Thoracic aorta (tissue), 2 donors: ENCODE measurements at places on chromosomes 16 and 17.

DNA sequence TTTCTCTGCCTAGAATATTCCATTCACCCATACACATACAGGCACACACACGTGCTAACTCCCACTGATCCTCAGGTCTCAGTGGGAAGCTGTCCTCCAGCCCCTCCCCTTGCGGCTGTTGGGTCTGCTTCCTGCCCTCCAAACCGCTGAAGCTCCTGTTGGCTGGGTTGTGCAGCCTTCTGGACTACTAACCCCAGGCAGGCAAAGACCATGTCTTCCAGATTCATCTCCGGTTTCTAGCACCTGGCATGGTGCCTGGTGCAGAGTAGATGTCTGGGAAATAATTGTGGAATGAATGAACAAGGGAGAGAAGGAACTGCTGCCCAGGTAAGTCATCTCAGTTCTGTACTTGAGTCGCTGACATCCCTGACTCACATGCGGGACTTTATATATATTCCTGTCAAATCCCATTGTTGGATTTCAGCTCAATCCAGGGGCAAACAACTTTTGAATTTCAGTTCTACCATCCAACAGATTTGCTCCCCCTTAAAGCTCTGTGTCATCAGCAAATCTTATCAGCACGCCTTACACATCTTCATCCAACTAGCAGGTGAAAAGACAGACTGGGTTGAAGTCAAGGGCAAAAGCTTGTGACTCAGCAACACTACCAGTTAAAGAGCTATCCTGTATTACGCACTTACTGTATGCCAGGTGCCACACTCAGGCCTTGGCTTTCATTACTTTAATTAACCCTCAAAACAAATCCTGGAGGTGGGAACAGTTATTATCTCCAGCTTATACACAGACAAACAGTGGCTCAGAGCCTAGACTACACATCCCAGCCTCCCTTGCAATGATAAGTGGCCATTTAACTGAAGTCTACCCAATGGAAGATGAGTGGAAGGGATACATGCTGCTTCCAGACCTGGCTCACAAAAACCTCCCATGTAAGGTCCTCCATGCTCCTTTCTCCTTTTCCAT, 51.1 kb downstream of the SRCIN1 start:
- DNase-seq: no peak

DNA sequence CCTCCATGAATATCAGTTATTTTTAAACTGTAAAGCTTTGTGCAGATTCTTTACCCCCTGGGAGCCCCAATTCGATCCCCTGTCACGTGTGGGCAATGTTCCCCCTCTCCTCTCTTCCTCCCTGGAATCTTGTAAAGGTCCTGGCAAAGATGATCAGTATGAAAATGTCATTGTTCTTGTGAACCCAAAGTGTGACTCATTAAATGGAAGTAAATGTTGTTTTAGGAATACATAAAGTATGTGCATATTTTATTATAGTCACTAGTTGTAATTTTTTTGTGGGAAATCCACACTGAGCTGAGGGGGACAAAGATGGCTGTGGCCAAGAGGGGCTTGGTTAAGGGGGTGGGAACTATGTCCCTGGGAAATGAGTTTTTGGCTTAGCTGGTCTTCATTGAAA, 2.3 kb downstream of the CCL11 start:
- no peak for DNase-seq

- DNase-seq: no peak
These were observed 7.3 kb downstream of the THRA start for GRCh38 chr17:40069751-40070708.

DNA sequence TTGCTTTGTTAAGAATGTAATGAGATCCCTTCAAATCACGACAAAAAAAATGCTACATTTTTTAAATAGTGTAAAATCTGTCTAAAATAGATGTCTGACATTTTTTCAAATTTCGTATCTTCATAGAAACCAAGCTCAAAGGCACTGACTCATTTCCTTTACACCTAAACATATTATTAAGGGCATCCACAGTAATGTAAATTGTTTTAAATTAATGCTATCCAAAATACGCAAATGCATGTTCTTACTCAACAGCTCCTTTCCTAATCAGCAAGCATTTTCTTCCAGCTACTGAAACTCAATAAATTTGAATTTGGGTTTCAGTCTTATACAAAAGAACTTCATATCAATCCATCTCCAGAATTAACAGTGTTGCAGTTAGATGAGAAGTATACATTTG, 4.3 kb downstream of the C16orf87 start:
- no peak for DNase-seq

GRCh38 chr16:85291302-85292148, 179.3 kb upstream of the CIBAR2 start:
- DNase-seq: no peak

GRCh38 chr17:79530361-79531105, 80.3 kb downstream of the RBFOX3 start:
- DNase-seq: no peak

- no peak for DNase-seq
These were observed at the start of gene WIPI1 for GRCh38 chr17:68457168-68457538. WIPI1 (minus strand) TSS chr17:68457496; CDS start chr17:68457421, 75 bp downstream.

DNA sequence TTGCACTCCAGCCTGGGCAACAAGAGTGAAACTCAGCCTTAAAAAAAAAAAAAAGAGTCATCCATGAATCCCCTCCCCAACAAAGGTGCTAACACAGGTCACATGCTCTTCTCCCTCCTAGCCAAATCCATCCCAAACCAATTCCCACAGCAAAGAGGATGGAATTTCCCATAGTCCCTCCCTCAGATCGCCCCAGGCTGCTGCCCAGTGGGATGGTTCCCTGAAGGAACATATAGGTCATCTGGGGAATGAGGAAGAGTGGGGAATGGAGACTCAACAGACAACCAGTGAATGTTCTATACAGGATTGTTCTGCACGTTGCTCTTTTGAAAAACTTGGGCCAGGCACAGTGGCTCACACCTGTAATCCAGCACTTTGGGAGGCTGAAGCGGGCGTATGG, 18.2 kb downstream of the LGALS3BP start:
- no peak for DNase-seq

DNA sequence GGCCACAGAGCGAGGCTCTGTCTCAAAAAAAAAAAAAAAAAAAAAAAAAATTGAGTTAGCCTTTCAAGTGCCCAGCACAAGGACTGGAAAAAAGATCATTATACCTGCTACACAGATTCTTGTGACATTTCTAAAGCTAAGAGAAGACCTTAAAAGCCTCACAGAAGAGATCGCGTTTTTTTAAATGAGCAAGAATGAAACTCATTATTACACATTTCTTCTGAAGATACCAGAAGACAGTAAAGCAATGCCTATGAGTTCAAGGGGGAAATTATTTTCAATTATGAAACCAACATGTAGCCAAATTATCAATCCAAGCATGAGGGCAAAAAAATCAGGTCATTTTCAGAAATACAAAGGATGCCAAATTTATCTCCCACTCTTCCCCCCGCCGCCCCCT, 56.8 kb downstream of the MED13 start:
- DNase-seq: no peak

DNA sequence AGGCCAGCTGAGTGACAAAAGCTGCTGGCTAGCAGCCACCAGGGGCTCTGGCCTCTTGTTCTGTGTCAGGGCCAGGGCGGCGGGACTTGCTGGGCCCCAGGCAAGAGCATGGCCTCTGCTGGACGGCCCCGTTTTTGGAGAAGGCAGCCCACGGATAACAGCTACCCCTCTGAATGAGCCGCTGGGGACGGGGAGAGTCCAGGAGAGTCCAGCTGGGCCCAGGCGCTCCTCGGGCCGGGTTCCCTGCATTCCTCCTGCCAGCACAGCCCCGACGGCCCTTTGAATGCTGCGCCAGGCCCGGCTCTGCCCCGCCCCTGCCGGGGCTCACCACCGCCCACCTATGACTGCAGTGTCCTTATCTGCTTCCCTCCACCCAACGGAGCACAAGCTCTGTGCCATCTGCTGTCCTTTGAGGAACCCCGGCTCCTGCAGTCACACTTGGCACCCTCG, 33.4 kb downstream of the SLC7A5 start:
- DNase-seq: no peak

- no peak for DNase-seq
These were observed 33.9 kb downstream of the SLC5A11 start for GRCh38 chr16:24879684-24880083.

DNA sequence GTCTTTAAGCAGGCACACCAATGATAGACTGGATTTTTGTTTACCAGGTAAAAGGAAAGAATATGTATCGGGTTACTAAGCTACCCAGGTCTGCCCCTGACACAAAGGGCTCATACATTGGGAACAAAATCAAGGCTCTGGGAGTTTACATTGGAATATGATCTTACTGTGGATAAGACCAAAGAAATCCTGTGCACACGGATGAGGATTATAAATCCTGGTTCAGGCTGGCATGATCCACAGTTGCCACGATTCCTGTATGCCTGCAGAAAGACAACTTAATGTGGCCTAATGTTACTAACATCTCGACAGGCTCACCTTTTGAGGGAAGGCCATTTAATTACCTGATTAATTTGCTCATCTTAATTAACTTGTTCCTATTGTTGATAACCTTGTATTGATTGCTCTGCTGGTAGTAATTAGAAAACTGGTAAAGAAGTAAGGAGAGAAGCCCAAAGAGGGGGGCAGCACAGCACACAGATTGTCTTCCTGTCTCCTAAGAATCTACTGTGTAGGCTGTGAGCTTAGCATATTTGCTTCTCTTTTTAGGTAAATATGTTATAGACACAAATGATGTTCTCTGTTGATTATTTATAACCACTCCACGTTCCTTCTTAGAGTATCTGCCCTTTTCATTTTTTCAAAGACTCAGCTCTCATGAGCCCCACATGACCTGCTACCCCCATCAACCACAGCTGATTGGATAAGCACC, 51.0 kb upstream of the TOX3 start:
- DNase-seq: no peak

GRCh38 chr17:17590883-17591354, 589 bp downstream of the PEMT start:
- no peak for DNase-seq

DNA sequence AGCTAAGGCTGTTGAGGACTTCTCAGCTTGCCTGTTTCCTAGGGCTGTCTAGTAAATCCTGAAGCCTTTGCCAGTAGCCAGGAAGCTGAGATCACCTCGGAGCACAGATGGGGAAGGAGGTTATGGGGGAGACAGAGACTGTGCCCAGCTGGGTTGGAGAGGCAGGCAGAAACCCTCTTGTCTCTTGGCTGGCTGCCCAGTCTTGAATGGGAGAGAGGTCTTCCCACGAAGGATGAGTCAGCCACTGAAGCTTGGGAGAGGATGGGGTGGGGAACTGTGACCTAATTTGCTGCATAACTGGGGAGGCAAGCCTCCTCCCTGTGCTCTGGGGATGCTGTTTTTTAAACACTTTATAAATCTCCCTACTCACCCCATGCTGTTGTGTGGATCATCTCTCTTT, 69.8 kb downstream of the SHISA9 start:
- DNase-seq: no peak

DNA sequence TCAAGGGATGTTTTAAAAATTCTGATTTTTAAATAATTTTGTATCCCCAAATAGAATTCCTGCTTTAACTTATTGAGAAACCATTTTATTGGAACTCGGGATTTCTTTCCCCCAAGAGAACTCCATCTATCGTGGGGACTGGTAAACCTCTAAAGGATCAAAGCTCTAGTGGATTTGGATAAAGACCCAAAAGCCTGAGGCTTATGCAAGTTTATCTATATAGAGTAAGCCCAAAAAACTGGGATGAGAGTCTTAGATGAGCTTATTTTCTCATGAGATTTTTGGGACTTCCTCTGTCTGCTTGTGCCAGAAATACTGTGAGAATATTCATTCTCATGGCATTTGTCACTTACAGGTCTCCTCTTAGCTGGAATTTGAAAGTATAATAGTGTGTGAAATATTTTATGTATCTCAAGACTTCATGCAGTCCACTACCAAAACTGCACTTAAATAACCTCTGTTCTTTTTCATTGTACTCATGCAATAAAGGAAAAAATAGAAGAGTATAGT, 333.1 kb downstream of the BCAS3 start:
- no peak for DNase-seq

- DNase-seq: no peak
These were observed 6.9 kb downstream of the ATXN2L start for GRCh38 chr16:28829747-28830146.

- DNase-seq: no peak
These were observed 5.9 kb upstream of the SLC13A2 start for GRCh38 chr17:28467456-28468025.

GRCh38 chr17:50167371-50167770, 1.6 kb downstream of the SGCA start:
- DNase-seq: no peak

DNA sequence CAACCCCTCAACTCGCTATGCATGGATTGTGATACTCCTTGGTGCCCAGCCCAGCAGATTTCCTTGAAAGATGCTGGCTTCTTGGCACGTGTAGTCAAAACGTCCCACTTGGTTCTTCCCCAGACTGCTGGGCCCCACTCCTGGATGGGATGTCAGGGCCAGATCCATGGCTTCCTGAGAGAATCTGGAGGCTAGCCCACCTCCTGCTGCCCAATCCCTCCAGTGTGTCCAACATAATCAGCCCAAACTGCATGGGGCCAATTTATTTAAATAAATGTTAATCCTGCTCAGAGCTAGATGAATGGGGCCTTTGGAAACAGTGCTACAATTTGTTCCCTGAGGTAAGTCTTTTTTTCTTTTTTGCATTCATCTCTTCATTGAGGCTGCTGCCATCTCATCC, 49.4 kb downstream of the WSB1 start:
- DNase-seq: no peak

GRCh38 chr16:89322321-89323119, 105.0 kb downstream of the ZNF778 start:
- no peak for DNase-seq

DNA sequence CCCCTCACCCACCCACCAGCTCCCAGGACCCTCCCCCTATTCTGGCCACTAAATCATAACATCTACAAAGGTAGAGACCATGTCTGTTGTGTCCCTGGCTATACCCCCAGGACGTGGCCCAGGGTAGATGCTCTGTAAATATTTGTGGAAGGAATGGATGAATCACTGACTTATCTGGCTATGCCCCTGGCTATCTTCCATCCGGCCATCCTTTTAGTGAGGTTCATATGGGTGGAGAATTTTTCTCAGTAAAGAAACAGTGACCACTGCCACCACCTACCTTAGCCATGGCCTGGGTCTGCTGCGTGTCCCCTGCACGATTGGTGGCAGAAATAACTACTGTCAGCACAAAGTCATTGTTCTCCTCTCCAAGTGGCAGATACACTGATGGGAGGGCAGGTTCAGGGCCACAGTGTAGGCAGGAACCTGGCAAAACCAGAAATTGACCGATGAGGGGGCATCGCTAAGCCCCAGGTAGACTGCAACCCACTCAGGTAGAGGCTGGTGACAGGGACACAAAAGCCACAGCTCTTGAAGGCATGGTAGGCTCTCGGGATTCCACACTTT, 63.1 kb upstream of the BCO1 start:
- no peak for DNase-seq

DNA sequence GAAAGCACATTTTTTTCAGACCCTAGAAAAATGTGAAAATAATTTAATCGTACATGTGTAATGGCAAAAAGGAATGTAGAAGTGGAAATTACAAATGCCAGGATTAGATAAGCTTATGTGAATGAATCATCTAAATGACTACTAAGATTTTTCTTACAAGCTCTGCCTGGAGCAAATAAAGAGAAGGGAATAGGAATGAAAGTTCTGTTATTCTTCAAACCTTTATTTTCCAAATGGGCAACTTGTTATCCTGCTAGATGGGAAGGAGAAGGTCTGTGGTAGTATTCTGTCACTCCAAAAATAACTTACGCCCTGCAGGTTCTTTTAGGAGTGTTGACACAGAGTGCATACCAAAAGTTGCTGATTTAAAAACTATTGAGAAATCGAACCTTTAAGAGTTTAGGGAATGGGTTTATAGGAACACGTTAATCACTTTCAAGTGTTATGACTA, 9.7 kb downstream of the CTCF start:
- DNase-seq: no peak
